ENCODE measurements at places on chromosomes 12 and 14. TPM values are rescaled to one million over a fixed set of nuclear protein-coding genes. Genes with fewer than 3 reads are reported as not detected.

FAM186B gene
- total RNA-seq: 5.9 TPM

FAM177A1 gene
- 58.1 TPM for total RNA-seq

DNA sequence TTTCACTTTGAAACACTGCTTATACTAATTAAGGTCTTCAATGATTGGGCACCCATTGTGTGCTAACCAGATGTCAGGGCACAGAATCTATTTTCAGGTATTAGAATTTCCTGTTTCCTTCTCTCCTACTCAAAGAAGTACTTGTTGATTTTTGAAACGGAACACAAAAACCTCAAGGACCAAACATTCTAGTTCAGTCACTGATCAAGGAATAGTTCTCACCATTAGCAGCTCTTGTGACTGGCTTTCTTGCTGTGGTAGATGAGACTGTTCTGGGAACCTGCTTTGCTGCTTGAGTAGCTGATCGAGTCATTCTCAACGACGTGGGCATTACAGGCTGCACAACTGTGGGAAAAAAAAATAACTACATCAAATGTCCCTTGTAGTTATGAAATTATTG is 11.0 kb downstream of the DLGAP5 start:
- no peak for ATAC-seq

GRCh38 chr12:27571463-27571862 is 47.5 kb downstream of the PPFIBP1 start:
- peak; percentile 56 for ATAC-seq

- ATAC-seq: peak; percentile 39
These were observed 251.4 kb upstream of the ATP2B1 start for GRCh38 chr12:89960011-89960507.

DNA sequence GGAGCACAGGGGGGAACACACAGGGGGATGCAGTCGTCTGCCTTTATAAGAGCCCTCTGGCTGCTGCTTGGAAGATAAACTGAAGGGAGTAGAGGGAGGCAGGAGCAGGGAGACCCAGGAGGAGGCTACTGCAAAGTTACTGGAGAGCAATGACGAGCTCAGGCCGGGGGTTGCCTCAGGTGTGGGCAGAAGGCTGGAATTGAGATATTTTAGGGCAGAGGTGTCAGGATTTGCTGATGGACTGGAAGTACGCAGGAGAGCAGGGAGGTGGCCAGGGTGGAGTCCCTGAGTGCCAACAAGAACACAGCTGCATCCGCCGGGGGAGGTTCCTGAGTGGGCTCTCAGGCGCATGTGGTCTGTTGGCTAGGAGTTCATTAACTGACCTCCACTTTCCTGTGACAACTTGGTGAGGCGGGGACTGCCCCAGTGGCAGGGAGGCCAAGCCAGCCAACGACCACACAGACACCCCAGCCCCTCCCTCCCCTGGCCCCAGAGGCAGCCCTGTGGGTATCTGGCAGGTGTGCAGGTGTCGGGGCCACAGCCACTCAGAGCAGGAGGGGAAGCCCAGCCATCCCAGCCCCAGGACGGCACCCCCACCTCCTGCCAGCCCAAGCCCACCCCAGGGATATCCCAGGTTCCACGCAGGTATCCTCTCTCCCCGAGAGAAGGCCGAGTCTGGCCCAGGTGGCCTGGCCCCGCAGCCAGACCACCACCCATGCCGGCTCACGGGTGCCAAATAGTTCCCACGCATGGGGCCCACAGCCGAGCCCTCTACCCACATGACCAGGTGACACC is 85.4 kb downstream of the NCOR2 start:
- no peak for ATAC-seq

DNA sequence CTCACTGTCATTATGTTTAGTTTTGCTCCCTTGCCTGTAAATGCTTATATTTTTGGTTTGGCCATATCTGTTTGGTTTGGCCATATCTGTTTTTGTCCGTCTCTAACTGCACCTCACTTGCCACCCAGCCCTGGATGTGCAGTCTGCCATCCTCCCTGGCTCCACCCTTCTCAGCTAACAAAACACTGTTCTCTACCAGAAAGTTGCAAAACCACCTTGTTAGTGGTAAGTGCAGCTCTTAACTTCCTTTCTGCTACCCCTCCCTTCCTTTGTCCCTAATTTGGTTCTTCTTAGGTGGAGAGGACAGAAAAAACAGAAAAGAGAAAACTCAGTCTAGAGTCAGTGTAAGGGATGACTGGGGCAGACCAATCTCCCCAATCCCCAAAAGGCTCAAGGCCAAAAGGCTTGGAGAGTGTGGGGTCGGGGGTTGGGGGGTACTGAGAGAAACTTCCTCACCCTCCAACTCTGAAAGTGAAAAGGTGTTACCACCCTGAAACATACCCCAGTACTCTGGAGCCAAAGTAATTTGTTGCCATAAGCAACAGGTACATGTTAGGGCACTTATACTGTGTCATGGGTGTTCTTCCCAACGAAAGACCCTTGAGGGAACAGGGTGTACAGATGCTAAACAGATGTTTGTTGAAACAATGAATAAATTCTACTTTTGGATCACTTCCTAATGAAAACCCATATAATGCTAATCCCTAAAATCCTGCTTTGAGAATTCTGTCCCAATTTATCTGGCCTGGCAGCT is 5.0 kb downstream of the BIN2 start:
- ATAC-seq: peak; percentile 82

GRCh38 chr12:51973560-51973959 is 22.1 kb downstream of the ACVR1B start:
- ATAC-seq: no peak

GRCh38 chr14:34733245-34733644 is 18.9 kb upstream of the CFL2 start:
- ATAC-seq: no peak

DNA sequence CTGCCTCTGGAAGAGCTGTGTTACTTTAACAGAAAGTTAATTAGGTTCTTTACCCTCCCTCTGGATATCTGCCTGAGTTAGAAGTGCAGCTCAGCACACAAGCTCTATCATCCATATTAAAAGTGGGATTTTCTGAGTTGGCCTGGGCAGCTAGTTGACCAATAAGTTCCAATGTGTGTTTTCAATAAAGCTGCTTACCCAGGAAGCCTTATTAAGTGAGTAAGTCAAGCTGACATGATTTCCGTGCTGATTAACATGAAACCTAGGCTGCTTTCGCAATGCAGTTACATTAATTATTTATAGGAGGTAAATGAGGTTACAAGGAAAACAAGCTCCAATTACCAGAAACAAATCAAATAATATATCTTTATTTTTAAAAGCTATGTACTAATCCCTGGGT is 4.8 kb downstream of the NEUROD4 start:
- ATAC-seq: no peak

DNA sequence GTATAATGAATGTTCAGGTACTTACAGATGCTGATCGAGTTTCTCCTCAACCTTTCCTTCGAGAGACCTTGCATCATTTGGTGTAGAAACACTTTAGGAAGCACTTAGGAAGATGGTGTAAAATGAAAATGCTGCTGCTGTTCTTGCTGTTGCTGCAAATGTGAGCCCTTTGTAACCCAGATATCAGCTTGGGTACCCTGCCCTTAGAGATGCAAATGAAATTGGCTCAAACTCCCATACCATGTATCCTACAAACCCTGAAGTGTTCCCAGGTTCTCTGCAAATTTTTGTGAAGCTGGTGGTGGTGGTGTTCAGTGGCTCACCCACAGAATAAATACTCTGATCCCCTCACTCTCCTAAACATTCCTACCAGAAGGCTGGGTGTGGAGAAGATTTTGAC is 130.8 kb downstream of the SLC25A47 start:
- no peak for ATAC-seq

DNA sequence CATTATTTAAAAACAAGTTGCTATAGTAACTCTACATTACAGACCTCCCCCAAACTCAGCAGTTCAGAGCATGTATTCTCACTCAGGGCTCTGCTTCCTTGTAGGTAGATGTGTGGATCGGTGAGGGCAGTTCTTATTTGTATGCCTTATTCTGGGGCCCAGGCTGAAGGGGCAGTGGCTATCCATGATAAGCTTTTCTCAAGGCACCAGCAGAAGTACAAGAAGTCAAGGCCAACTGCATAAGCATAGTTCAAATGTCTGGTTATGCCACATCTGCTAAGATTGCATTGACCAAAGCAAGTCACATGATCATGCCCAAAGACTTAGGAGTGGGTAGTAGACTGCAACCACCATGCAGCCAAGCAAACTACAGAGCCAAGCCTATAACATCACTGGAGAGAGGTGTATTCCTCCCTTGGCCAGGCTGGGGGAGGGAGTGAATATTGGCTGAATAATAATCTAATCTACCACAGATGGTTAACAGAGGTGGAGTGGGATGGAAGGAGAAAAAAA is 4.6 kb downstream of the PSEN1 start:
- no peak for ATAC-seq

GRCh38 chr12:99427104-99427503 is 220.4 kb upstream of the GARIN6 start:
- ATAC-seq: peak; percentile 40

- ATAC-seq: peak; percentile 82
These were observed 12.2 kb downstream of the AGAP2 start for GRCh38 chr12:57726151-57726883.

GRCh38 chr14:77260631-77261030 is 10.4 kb downstream of the NGB start:
- peak; percentile 75 for ATAC-seq

DNA sequence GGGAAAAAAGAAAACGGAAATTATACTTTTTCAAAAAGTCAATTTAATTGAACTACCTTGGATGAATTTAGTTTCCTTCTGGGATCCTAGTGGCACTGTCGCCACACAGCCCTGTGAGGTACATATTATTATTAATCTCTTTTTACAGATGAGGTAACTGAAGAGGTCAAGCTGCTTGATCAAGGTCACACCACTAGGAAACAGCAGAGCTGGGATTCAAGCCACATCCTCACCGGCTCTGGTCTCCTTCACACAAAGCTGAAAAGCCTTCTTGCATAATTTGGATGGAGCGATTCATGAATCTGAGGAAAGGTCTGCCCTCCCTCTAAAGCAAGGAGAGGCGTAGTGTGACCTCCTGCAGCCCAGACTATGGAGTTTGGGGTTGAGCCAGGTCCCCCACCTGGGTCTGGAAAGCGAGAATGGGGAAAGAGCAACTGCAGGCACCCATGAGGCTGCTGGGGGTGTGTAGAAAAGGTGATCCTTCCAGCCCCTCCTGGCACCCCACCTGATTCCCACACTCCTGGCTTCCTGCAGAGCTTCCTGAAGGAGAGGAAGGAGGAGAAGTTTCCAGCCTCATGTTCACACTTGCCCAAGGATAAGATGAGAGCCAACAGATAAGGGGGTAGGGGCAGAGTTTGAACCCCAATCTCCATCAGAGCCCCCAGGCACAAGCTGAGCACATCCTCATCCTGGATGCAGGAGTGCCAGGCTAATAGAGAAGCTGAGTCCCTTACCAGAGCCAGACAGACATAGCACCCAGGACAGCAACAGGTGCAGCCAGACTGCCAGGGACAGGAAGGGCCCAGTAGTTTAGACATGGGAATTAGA is 3.9 kb upstream of the KRT79 start:
- no peak for ATAC-seq

DNA sequence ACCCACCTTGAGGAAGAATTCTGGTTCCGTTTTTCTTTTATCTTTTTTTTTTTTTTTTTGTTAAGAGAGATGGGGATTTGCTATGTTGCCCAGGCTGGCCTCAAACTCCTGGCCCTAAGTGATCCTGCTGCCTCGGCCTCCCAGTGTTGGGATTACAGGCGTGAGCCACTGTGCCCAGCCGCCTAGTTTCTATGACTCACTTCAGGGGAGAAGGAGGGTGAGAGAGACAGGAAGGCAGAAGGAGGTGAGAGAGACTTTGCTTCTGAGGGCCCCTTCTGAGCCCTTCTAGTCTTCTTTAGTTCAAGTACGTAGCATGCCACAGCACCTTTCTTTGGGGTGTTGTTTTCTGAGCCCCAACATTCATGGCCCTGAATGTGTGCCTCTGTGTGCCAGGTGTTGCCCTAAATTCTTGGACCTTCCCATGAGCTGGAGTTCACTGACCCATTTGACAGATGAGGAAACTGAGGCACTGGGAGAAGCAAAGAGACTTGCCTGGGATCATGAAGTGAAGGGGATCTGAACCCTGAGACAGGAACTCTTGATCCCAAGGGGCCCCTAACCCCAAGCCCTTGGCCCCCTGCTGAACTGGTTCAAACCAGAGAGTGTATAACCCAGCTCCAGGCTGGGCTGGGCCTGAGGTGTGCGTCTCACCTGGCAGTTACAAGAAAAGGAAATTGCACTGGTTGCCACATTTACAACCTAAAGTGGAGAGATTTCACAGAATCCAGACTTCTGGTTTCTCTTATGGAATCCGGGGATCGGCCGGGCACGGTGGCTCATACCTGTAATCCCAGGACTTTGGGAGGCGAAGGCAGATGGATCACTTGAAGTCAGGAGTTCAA is 20.8 kb downstream of the SH2B3 start:
- no peak for ATAC-seq

DNA sequence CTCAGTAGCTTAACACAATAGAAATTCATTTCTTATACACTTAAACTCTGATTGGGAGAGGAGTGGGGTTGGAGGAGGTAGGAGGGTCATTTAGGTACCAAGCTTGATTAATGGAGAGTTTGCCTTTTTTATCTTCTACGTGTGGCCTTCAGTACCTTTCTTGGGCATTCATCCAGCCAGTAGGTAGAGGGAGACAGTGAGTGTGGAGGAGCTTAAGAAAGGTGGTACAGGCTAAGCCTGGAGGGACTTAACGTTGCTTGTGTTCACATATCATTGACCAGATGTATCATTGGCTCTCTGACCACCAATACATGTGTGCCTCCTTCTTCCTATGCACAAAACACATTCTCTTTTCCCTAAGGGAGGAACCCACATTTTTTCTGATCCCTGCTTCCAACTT is 232.9 kb upstream of the CRY1 start:
- ATAC-seq: no peak

DNA sequence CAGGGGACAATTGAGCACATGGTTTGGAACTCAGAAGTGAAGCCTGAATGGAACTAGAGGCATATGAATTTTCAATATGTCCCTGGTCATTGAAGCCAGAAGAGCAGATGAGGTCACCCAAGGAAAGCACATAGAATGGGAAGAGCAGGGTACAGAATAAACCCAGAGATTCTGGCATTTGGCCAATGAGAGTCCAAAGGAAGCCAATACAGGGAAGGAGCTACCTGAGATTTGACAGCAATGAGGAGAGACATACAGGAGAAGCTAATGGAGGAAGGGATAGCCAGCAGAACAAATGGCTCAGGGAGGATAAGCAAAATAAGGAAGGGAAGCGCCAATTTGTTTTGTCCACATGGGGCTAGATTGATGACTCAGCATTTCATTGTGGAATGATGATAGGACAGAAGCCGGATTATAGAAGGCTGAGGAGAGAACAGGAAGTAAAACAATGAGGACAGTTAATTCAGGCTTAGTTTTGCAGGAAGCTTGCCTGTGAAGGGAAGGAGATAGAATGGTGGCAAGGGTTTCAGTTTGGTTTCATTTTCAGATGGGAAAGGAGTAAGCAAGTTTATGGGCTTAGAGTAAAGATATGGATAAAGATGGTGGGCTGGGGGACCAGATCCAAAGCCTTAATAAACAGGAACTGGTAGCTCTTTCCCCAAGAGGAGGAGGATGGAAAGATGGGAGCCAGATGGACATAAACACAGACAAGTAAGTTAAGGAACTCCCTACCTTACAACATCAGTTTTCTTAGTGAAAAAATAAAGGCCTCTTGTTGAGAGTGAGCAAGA is 3.2 kb upstream of the SPTSSA start:
- no peak for ATAC-seq
